Pancreas (tissue), 10 donors: ENCODE measurements at places on chromosomes 5 and 9.

- no peak for DNase-seq
Observed at GRCh38 chr9:136225366-136225747, 20.3 kb downstream of the QSOX2 start.

- no peak for DNase-seq
Observed at GRCh38 chr9:114592356-114592755, 4.8 kb downstream of the ATP6V1G1 start.

DNA sequence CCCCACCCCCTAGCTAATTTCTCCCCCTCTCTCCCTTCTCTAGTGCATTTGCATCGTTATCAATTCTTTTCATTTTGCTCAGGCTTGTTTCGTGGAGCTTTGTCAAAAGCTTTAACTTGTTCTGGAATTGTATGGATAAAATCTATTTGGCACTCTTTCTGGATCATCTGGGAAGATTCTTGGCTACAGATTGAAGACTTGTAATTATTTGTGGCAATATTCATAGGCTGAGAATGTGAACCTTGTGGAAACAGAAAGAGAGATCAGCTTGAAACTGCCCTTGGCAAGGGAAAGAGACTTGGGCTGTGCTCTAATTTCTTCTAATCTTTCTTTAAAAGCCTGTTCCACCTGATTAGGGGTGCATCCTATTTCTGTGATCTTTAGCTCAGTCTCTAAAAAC lies 340.6 kb upstream of the DAB2 start:
- DNase-seq: no peak

DNA sequence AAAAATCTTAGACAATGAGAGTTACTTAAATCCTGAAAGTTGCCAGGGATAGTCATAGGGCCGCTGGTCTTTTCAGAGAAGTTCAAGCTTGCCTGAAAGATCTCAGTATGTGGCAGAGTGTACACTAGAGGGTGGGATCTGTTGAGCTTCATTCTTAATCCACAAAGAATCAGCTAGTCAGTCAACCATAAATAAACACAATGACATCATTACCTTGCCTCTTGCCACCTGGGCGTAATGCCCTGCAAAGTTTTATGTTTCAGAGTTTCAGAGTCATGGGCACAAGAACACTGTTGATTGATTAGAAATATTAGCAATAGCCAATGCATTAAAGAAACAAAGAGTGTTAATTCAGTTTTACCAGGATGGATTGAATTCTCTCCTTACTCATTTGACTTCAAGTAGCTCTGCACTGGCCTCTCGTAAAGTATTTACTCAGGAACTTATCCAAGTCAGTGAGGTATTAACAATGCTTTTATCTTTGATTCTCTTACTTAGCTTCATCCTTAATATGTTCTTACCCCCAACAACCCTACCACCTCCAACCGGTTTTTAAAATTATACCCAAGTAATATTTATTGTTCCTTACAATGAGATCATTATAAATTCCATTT lies 14.3 kb upstream of the ANXA1 start:
- no peak for DNase-seq

DNA sequence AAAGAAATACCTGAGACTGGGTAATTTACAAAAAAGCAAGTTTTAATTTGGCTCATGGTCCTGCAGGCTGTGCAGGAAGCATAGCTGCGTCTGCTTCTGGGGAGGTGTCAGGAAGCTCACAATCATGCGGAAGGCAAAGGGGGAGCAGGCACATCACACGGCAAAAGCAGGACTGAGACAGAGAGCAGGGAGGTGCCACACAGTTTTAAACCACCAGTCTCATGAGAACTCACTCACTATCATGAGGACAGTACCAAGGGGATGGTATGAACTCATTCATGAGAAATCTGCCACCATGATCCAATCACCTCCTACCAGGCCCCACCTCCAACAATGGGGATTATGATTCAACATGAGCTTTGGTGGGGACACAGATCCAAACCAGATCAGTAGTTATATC lies 96.2 kb downstream of the OSTF1 start:
- no peak for DNase-seq

- no peak for DNase-seq
Observed at GRCh38 chr9:15856591-15856990, 303.7 kb downstream of the CCDC171 start.

DNA sequence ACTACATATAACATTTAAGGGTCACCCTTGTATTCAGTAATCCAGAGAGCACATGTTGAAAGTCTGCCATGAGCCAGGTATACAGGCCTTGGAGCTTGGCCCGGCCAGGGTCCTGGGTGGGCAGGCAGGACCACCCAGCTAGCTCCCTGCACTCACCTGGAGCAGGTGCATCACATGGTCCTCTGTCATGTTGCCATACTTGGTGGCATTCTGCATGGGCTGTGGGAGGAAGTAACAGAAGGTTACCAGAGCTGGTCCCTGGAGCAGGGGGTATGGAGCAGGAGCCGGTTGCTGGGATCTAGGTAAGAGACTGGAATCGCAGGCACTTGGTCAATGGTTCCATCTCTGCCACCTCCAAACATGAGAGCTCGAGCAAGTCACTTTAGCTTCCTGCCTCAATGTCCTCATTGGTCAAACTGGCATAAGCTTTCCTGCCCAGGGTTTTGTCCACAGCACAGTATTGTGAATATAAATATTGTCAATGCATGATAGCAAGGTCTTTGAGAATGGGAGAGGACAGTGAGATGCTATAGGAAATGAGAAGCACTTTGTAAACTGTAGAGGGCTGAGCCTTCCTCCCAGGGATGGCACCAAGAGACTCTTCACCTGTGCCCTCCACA lies 6.5 kb downstream of the CD74 start:
- no peak for DNase-seq

DNA sequence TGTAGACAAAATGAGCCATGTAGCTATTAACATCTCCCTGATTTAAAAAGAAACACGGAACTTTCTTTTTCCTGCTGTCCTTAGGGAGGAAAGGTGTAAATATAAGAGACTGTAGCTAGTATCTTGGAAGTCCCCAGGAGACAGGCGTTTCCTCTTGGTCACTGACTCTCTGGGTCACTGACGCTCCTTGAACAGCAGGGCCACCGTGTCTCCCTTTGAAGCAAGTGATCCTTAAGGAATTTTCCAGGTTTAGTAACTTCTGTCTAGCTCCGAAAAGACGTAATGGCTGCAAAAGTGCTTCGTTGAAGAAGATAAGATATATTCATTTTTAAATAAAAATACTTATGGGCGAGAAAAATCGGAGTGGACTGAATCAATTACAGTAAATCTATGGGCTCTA lies 745 bp upstream of the CLTA start:
- no peak for DNase-seq

DNA sequence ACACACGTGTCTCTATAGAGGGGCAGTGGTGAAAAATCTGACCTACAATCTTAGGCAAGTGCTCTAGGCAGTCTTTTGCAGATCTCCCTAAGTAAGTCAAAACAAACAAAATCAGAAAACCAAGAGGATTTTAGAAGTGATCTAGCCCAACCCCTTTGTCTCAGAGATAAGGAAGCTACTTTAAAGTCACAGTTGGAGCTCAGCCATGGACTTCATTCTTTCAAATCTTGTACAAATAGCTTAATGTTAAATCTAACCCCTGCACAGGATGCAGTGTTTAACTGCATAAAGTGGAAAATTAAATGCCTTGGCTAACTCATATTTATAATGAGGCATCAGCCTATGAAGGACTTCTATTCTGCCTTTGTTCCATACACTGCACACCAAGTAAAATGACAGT lies 135.1 kb upstream of the RFX3 start:
- no peak for DNase-seq

- DNase-seq: no peak
Observed at GRCh38 chr9:128923493-128923883, 2.7 kb downstream of the PHYHD1 start.

- no peak for DNase-seq
Observed at GRCh38 chr5:110268985-110269384, 457.5 kb downstream of the TMEM232 start.

DNA sequence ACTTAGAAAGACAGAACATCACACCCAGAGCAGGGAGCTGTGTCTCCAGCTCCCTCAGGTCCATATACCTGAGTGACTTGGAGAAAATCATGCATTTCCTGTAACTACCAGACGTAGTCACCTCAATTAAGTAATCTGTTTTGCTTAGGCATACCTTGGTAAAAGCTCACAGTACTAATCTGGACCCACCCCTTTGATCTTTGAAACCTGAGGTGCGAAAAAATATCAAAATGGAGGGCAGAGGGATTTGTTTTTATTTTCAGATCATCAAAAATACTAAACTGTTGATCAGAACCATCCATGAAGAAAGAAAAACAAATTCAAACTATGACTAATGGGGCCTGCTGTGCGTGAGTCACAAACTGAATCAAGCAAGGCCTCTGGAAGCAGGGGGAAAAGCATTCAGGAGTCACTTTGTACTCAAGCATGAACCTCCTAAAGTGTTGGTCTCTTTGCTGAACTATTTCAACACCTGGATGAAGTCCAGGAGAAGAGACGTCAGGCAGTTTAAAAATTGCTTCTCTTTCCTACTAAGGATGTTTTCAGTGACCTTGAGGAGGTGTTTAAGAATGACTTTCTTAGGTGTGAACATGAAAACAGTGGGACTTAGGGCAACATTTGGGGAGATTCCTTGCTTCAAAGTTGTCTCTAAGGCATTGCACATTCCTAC lies 76.3 kb downstream of the MUSK start:
- DNase-seq: no peak

GRCh38 chr5:122120957-122121356 lies 8.4 kb upstream of the ZNF474 start:
- DNase-seq: no peak

- DNase-seq: no peak
Observed at GRCh38 chr5:95915999-95916686, 45.5 kb downstream of the ELL2 start.

DNA sequence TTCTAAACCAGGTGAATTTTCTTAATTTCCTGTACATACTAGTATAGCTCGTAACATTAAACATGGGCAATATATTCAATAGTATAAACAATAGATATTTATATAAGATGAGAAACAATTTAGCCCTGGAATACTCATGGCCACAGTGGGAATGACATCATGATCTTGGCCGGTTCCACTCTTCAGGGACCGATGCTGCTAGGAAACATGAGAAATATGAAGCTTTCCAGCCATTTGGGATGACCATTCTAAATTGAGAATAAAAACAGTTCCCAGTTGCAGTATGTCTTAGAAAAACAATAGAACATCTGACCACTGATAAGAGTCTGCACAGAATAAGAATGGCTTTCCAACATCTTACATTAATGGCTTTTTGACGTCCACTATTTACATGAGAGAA lies 33.3 kb upstream of the SLCO6A1 start:
- DNase-seq: no peak

DNA sequence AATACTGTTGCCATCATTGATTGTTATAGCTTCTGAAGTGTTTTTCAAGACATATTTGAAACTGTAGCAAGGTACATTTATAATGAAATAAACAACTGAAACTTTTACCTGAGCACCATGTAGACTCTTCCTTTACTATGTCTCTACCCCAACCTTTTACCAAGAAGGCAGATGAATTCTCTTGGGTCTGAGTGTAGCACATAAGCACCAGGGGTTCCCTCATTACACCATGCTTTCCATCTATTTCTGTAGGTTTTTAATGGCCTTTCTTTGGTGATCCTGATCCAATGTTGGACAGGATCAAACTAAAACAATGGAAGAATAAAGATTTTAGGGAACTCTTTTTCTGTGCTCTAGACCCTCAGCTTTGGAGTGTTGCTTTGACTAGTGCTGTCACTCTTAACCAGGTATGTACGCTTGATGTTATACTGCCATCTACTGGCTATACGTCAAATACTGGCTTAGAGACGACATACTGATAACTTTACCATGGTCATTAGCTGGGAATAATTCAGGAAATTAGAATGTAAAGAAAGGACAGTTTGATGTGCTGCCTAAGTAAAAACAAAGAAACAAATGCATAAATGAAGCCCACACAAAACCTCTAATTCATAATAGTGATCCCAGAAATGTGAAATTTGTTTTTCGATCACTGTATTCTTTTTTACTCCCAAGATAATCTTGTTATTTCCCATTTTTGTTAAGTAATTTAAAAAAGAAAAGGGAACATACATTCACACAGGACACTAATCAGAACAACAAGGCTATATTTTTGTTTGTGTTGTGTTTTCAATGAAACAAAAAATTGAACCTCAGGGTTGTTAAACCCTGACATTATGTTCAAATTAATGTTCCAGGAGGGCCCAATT lies 30.7 kb downstream of the IFNW1 start:
- no peak for DNase-seq

DNA sequence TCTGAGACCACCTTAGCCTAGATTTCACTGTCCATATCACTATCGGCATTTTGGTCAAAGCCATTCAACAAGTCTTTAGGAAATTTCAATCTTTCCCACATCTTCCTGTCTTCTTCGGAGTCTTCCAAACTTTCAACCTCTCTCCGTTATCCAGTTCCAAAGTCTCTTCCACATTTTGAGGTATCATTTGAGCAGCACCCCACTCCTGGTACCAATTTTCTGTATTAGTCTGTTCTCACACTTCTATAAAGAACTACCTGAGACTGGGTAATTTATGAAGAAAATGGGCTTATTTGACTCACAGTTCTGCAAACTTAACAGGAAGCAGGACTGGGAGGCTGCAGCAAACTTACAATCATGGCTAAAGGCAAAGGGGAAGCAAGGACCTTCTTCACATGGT lies 215.5 kb downstream of the CYLC2 start:
- DNase-seq: no peak

GRCh38 chr5:91076138-91076537 lies 307.0 kb downstream of the ARRDC3 start:
- no peak for DNase-seq

DNA sequence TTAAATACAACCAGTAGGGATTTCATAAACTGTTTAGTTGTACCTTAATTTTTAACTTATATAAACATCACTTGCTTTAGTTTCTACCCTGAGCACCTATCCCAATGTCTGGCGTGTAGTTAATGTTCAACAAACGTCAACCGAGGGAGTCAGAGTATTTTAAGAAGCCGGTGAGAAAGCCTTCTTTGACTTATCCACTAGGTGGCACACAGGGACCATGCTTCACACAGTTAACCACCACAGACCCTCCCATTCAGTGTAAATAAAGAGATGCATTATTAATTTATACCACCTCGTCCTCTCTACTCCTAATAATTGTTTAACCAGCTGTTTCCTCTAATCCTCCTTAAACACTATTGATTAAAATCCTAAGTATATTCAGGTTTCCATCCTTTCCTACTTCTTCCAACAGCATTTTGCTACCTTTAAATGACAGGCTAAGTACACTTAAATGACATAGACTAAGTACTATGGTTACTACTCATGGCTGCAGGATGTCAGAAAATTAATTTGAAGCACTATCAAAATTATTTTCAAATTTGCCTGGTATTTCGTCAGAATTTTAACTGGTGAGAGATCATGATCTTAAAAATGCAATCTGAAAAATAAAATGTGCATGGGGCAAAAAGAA lies 2.3 kb downstream of the HAPLN1 start:
- peak; percentile 30 for DNase-seq

- DNase-seq: no peak
Observed at GRCh38 chr5:95382801-95383200, 8.4 kb upstream of the FAM81B start.

DNA sequence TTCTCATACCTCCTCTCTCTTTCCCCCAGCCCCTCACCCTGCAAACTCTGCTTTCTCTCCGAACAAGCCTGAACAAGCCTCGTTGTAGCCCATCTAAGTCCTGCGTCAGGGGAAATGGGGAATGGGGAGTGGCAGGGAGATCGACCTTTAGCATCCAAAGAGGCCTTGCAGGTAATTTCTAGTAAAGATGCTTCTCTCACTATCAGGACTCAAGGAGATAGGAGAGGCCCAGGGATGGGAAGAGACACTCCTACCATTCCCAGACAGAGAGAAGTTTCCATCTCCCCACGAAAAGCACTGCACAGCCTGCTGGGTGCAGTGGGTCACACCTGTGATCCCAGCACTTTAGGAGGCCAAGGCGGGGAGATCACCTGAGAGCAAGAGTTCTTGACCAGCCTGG lies 44.4 kb upstream of the CTNNA1 start:
- DNase-seq: no peak

- no peak for DNase-seq
Observed at GRCh38 chr5:14256756-14257393, 113.7 kb downstream of the TRIO start.
